Forelimb muscle (tissue), 1 donor: ENCODE measurements at places on chromosomes 3 and 15. TPM values are rescaled to one million over a fixed set of nuclear protein-coding genes. Genes with fewer than 3 reads are reported as not detected.
A peak's percentile ranks its signal among the peaks of the same experiment; 100 is the strongest.

ANAPC13 gene
- polyA plus RNA-seq = 59.3 TPM

DNA sequence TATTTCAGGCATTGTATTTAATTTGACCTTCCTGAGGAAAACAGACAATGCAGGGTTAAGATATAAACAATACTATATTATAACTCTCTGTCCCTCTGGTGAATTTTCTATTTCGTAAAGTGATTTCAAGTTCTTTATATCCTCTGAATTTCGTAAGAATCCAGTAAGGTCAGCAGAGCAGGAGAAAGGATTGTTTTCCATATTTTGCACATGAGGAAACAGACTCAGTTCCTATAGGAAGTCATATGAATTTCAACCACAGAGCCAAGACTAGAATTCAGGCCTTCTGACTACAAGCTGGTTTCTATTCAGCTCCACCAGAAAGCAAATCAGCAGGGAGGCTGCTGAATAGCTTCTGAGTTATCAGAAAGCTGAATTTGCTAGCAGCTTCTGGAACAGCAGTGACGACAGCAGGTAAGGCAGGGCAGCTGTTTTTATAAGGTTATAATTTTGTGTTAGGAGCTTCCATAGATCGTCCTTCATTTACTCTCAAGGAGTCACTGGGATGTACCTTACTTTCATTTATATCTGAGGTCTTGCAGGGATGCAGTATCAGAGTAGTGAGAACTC, 11.1 kb upstream of the PLAAT1 start:
- DNase-seq = no peak

CPNE9 gene
- not detected for polyA plus RNA-seq

EPHA6 gene
- polyA plus RNA-seq = 0.11 TPM

NLGN1 gene
- 1.5 TPM for polyA plus RNA-seq

DNA sequence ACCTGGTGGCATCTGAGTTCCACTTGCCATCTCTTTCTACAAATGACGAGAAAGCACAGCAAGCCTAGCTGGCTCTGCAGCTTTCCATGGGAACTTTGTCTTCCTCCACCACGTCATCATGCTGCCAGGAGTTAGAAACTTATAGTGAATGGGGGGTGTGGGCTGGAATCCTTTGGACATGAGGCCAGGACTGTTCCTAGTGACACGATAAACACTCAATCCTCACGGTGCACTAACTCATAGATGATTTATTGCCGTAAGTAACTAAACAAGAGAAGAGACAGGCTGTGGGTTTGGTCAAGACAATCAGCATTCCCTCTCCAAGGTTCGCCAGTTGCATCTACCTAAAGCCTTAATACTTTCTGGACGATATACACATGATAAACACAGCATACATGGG, 50.6 kb downstream of the OXNAD1 start:
- no peak for DNase-seq

DNA sequence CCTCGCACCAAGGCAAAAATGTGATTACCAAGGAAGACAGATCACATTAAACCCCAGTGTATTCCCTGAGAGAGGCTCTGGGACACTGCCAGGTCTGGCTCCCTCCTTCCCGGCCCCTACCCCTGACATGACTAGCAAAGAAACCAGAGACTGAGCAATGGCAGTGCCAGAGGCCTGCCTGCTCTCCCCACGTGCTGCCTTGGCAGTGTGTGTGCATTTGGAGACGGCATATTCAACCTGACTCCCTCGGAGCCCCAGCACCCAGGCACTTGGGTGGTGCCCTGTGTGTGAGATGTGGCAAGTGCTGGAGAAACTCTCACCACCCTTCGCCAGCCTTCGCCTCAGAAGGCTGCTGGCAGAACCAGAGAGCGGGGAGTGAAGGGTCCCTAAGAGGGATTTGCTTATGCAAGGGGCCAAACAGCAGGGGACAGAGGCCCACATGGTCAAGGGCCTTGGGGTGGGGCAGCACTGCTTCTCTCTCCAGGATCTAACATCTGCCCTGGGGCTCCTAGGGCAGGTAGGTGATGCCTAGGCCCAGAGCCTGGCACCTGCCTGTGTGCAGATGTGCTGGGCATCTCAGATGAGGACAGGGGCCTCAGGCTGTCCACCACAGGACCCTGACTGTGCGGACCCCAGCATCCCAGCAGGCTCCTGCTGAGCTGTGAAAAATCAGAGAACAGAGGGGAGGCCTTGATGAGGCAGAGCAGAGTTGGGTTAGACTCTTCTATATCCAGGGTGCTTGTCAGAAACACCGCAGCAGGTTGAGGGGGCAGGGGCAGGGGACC, 23.6 kb upstream of the PLXNA1 start:
- DNase-seq = no peak

SAMMSON gene
- not detected for polyA plus RNA-seq

DISP2 gene
- polyA plus RNA-seq = 1.4 TPM

- no peak for DNase-seq
Measured at GRCh38 chr3:151403246-151403645, 18.7 kb upstream of the P2RY12 start.

DNA sequence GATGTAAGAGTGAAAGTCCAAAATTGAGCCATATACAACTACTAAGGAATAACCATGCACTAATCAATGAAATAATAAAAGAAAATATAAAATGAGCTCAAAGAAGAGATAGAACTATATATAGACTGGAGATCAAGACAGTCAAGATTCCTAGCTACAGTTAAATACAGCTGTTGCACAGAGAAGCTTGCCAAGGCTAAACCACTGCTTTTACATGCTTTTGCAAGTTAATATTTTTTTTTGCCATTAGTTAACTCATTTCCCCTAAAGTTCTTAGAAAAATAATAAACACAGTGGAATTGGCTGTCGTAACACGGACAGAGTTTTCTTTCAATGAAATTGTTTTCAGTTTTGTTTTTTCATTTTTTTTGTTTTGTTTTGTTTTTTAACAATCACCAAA, 123.0 kb downstream of the VGLL3 start:
- DNase-seq = peak; percentile 47

MEIS2 gene
- 4.2 TPM for polyA plus RNA-seq

DNA sequence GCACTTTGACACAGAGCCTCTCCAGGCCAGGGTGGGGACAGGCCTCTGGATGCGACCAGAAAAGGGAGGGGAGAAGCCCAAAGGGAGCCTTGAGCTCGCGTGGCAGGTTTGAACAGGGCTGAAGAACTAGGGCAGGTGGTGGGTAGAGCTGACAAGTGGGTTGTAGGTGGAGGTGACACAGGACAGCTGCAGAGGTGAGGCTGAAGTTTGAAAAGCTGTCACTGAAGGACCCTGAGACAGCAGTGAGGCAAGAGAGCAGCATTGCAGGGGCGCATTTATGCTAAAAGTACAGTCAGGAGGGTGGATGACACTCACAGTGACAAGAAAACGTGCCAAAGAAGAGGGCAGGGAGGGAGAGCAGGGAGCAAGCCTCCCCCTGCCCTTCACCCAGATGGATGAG, 21.8 kb upstream of the EPB42 start:
- DNase-seq = no peak

MUC20 gene
- 3.5 TPM for polyA plus RNA-seq

DNA sequence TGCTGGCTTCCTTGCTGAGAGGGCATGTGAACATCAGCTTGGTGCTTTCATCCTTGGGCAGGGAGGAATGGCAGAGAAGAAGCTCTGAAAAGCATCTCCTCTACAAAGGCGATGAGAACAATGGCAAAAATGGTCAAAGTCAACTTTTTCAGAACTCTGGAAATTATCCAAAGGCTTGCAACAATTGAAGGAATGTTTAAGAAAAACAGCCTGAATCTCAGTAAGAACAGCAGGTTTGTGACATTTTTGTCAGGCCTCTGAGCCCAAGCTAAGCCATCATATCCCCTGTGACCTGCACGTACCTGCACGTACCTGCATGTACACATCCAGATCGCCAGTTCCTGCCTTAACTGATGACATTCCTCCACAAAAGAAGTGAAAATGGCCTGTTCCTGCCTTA, 51.8 kb downstream of the ONECUT1 start:
- DNase-seq = no peak

- no peak for DNase-seq
Measured at GRCh38 chr3:50388016-50388719, 28.8 kb upstream of the TMEM115 start.

DNA sequence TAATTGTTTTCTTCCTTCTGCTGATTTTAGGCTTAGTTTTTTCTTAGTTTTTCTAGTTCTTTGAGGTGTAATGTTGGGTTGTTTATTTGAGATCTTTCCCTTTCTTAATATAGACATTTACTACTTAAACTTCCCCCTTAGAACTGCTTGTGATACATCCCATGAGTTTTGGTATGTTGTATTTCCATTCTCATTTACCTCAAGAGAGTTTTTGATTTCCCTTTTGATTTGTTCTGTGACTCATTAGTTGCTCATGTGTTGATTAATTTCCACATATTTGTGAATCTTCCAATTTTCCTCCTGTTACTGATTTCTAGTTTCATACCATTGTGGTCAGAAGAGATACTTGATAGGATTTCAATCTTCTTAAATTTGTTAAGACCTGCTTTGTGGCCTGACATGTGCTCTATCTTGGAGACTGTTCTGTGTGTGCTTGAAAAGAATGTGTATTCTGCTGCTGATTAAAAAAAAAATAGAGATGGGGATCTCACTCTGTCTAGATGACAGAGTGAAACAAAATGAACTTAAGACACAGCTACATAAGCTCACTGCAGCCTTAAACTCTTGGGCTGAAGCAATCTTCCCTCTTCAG, 22.3 kb downstream of the GRM2 start:
- no peak for DNase-seq

- DNase-seq = no peak
Measured at GRCh38 chr3:46701181-46701939, at the start of gene TMIE. TSS of gene TMIE (plus strand) at chr3:46701392. CDS start at chr3:46701488, 96 bp downstream.

RPSA gene
- polyA plus RNA-seq = 2,221 TPM

DNA sequence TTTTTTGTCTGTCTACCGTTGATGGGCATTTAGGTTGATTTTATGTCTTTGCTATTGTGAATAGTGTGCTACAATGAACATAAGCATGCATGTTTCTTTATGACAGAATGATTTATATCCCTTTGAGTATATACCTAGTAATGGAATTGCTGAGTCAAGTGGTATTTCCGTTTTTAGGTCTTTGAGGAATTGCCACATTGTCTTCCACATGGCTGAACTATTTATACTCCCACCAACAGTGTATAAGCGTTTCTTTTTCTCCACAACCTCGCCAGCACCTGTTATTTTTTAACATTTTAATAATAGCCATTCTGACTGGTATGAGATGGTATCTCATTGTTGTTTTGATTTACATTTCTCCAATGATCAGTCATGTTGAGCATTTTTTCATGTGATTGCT, 89.6 kb upstream of the GALNT15 start:
- DNase-seq = no peak

DNA sequence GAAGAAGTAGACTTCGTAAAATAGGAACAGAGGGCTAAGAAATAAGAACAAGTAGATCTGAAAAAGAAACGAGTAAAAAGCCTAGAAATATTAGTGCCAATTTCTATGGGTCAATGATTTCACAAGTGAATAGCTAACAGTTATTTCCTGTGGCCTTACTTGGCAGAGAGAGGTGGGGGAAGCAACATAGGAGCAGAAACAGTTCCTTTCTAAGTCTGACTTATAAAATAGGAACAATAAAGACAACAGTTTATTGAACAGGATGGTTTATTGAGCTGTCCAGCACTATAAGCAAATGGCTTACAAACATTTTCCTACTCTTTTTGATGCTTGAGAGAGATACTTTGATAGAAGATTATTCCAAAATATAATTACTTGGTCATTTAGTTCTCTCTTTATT, 37.9 kb downstream of the AGTR1 start:
- no peak for DNase-seq

DNA sequence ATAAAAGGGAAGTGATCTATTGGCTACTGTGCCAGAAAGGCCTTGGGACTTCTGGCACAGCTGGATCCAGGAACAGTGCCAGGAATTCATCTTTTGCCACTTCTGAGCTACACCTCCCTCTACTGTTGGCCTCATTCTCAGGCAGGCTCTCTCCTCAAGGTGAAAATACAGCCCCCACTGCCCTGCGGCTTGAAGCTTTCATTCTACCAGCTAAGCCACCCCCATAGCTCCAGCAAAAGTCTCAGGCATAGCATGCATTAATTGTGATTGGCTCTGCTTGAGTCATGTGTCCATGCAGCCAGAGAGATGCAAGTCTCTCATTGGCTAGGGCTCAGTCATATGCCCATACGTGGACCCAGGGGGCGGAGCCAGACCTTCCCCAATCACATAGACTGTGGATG, 142.4 kb downstream of the TPRA1 start:
- DNase-seq = no peak

DNA sequence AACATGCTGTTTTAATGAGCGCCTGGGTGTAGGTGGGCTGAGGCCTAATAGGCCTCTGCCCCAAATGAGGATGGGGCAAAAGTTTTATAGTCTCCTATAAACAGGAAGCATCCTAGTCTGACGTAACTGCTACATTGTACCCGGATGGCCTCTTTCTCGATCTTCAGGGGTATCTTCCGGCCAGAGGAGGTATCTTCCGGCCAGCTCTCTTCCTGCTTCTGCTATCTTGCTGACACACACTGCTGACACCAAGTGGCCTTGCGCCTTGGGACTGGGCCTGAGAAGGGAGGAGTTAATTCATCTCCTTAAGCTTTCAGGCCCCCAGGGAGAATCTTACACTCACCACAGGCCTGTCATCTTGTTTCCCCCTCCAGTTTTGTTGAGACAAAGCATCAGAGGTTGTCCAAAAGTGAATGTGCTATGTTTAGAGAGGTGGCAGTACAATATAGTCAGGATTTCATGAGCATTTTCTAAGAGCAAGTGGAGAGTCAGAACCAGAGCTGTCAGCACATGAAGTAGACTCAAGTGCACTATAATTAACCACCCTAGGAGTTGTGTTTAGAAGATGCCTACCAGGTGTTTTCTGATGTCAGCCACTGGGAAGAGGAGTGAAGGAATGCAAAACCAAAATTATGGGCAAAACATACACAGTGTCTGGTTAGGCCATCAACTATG, 15.6 kb upstream of the IGSF10 start:
- no peak for DNase-seq

ERICH6 gene
- 0.11 TPM for polyA plus RNA-seq

DNA sequence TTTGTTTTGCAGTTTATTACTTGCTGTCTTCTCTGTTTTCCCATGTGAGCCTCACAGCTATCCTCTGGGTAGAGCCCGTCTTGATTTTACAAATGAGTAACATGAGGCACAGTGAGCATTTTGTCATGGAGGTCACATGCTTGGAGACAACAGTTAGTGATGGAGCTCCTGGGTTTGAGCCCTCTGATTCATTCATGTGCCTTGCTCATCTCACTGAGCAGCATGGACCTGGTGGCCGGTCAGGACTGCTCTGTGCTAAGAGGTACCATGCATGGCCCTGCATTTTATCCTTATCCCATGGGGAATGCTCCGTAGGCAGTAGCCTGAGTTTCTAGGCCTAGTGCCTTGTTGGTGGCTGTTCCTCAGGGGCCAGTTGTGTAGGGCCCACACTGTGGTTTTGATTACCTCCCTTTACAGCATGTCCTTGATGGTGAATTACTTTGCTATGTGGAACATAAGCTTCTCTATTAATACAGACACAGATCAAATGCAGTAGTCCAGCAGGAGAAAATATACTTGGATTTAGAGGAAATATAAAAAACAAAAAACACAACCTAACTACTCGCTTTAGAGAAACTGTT, 35.6 kb downstream of the MAP2K5 start:
- no peak for DNase-seq

DNA sequence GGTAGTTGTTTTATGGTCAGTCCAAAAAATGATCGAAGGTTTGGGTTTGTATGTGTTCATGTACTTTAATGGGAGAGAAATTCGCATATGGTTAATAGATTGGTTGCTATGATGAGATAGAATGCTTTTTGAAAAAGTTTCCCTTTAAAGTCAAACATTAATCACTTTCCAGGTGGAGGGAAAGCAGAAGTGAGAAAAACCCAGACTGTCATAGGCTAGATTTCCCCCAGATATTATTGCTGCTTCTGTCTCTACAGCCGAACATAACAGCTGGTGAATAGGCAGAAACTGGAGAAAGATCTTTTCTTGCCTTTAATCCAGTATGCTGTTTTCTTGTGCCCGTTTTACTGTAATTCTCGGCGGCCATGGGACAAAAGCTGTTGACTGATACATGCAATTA, 287.6 kb downstream of the SOX2 start:
- DNase-seq = no peak
